ENCODE measurements at places on chromosomes 2 and 18. TPM values are rescaled to one million over a fixed set of nuclear protein-coding genes. Genes with fewer than 3 reads are reported as not detected.

DNA sequence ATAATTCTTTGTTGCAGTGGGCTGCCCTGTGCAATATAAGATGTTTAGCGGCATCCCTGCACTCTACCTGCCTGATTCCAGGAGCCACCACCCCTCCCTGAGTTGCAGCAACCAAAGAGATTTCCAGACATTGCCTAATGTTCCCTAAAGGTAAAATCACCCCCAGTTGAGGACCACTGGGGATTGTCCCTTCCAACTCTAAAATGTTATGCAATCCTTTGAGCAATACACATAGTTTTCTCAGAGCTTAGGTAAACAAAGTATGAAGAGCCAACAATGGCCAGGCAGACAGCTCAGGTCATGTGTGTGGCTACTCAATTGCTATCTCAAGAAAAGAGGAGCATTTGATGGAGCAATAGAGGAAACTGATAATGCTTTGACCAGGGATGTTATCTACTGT lies 87.0 kb downstream of the XDH start:
- DNase-seq: no peak

- DNase-seq: no peak
These were observed 2170.5 kb upstream of the PIK3C3 start for GRCh38 chr18:39784541-39784940.

FBXO48 gene
- 2.4 TPM for total RNA-seq

DNA sequence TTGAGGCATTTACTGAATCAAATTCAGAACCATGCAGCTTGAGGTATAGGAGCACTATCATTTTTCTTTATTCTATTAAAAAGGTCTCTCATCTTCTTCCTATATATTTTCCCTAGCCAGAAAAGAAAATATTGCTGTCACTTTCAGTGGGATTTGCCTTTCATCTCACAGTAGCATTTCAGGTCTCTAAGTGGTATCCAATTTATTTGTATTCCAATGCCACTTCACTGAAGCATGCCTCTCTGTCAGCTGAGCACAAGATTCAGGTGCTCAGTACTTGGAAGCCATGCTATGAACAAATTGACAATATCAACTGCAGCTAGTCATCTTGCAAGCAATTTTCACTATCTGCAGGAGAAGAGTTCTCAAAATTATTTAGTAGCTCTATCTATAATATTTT lies 457.2 kb upstream of the SLC39A10 start:
- no peak for DNase-seq

DNA sequence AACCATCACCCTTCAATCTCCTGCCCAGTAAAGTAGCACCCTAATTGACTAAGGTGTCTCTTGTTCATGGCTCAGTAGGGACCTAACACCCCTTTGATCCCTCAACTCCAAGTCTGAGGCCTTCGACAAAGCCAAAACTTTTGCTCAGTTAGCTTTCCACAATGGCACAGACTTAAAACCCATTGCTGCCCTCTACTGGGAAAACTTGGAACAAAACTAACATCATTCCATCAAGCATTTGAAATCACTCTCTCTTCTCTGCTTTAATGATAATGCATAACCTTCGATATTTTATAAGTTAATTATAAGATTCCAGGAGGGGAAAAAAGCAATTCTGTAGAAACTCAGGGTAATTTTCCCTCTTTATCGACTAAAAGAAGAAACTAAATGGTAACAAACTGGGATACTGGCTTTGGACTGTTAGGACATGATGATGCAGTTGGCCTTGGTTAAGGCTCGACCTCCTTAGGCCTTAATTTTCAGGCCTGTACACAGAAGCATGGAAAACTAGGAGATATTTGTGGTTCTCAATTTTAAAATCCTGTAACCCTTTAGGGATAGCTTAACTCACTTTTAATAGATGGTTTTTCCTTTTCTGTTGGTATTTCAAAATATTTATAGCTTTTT lies 127.8 kb downstream of the STK39 start:
- DNase-seq: peak; percentile 44

GRCh38 chr2:152055366-152056108 lies 43.3 kb downstream of the CACNB4 start:
- no peak for DNase-seq

GRCh38 chr2:129237966-129238725 lies 741.3 kb upstream of the RAB6C start:
- DNase-seq: no peak

GRCh38 chr2:63055226-63056106 lies 4.8 kb downstream of the OTX1 start:
- DNase-seq: no peak

ANKRD30B gene
- total RNA-seq: not detected

- no peak for DNase-seq
These were observed 95.8 kb downstream of the KYNU start for GRCh38 chr2:142973160-142973821.

- no peak for DNase-seq
These were observed 48.2 kb upstream of the KIDINS220 start for GRCh38 chr2:8885449-8886201.

- no peak for DNase-seq
These were observed 286.8 kb downstream of the RBM43 start for GRCh38 chr2:150974864-150975263.

GRCh38 chr2:70482401-70482800 lies 71.2 kb downstream of the TGFA start:
- no peak for DNase-seq

DNA sequence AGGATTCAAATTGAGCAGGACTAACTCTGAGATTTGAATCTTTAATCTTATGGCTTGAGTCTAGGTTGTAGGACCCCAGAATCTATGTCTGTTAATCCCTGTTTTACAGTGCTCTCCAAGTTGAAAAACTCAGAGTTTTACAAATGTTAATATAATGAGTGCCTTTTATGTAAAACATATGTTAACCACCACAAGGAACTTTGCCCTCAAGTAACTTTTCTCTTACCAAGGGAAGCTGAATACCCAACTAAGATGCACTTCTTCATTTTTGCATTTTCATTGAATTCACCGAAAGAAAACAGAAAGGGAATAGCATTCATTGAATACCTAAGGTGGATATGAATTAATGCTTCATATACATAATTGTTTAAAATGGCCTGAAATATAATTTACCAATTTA lies 338.1 kb downstream of the RPRM start:
- DNase-seq: no peak

DNA sequence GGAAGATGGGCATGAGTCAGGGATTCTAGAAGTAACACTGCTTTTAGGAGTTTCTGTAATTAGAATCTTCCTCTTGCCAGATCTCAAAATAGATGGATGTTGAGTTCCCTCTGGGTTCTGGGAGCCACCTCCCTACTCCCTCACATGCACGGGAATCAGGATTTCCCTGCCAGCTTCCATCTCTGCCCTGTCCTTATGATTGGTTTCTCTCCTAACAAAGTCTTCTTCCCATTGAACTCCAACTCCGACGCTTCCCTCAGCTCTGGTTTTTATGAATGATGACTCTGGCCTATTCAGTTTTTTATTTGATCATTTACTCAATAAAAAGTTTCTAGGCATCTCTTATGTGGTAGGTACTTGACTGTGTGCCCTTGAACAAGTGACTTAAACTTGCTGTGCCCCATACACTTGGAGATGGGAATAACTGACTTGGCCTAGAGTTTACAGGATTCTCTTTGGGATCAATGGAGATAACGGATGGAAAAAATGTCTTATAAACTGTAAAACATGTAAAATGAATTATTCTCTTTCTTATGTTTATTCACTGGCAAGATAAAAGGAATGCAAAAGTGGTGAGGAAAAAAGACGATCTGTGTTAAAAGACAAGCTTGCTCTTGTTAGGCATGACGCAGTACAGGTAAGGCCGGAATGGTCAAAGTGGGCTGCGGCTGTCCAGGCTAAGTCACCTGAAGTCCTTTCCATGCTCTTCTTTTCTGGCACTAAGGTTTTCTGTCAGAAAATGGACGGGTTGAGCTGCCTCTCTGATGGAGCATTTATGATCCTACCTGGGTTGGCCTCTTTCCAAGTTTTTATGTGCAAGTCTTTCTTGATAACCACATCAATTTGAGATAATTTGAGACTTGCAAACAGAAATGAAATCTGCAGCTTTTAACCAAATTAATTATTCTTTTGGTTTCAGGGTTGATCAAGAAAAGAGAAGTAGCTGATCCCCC lies 199.6 kb downstream of the MYCN start:
- DNase-seq: no peak

GRCh38 chr18:2905854-2906703 lies 59.3 kb downstream of the EMILIN2 start:
- DNase-seq: peak; percentile 56

DNA sequence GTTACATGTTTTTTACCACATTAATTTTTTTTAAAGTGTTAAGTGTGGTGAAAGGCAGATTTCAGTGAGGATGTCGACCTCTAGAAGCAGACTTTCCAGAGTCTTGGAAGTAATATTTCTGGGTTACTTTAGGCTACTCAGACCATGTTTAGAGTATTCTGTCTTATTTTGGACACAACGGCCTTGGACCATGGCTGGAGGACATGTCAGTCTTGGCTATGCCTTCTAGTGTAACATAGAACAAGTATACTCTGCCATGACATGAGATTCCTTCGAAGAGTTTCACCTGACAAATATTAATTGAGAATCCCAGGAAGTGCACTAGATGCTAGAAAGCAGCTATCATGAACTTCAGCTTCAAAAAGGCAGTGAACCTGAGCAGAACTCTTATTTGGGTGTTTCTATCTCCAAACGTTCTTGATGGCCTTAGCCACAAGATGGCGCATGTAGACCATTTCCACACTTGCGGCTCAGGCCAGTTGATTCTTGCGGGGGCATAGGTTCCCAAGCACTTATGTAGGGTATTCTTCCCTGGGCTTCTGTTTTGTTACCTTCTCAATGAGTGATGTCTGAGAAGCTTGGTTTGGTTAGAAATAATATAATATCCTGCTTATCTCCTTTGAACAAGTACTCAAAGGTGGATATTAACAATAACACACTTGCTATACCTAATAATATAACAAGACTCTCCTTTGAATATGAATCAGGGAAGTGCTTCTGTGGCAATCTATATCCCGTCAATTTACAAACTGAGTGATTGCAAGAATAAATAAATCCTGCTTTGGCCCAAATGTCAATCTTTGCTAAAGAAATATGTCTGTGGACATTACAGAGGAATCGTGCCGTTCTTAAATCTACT lies 62.0 kb downstream of the CACNB4 start:
- DNase-seq: peak; percentile 71

DNA sequence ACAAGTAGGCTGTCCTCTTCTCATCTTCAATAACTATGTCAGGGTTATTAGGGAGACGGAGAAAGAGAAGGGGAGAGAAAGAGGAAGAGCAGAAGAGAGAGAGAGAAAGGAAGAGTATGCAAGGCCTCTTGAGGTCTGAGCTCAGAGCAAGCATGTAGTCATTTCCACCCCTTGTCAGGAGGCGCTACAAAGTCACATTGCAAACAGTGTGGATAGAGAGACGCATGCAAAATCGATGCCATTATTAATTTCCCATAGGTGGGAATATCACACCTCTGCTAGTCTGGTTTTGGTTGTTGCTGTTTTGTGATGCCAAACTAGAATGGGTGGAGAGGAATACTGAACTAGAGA lies 24.2 kb upstream of the SERPINE2 start:
- no peak for DNase-seq

MEP1B gene
- not detected for total RNA-seq

GRCh38 chr2:64328415-64328722 lies 125.6 kb upstream of the LGALSL start:
- DNase-seq: no peak

DNA sequence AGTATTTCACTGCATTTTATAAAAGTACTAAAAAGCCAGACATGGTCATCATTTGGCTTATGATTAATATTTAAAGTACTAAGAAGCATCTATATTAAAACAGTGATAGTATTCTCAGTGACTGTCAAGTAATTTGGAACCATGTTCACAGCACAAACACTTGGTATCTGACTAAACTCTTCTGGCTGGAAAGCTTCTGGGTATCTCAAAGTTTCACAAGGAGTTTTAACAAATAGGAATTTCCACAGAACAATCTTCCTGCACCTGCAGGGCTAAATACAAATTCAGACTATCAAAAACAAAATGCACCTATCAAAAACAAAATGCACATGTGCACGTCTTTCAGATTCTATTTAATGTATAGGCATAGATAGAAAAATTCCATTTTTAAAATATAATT lies 158.8 kb downstream of the L3MBTL4 start:
- no peak for DNase-seq

DNA sequence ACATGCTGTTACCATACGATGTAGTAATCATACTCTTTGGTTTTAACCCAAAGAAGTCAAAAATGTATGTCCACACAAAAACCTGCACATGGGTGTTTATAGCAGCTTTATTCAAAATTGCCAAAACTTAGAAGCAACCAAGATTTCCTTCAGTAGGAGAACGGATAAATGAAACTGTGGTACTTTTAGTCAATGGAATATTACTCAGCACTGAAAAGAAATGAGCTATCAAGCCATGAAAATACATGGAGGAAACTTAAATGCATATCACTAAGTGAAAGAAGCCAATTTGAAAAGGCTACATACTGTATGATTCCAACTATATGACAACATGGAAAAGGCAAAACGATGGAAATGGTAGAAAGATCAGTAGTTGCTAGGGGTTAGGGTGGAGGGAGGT lies 86.6 kb downstream of the HNRNPLL start:
- DNase-seq: no peak

DNA sequence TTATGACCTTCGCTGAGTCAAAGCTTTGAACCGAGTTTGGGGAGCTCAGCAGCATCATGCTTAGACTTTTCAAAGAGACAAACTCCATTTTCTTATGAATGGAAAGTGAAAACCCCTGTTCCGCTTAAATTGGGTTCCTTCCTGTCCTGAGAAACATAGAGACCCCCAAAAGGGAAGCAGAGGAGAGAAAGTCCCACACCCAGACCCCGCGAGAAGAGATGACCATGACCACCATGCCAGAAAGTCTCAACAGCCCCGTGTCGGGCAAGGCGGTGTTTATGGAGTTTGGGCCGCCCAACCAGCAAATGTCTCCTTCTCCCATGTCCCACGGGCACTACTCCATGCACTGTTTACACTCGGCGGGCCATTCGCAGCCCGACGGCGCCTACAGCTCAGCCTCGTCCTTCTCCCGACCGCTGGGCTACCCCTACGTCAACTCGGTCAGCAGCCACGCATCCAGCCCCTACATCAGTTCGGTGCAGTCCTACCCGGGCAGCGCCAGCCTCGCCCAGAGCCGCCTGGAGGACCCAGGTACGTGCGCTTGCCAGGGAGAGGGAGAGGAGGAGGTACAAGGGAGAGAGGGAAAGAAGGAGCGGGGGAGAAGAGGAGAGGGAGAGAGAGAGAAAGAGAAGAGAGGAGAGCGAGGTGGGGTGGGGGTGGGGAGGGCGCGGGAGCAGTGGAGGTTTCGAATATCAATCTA lies at the start of gene DLX1:
Gene DLX1 (plus strand): TSS at position 48 of the 700 bp plus-strand sequence. CDS start 171 bp downstream, at position 219.
- no peak for DNase-seq

DNA sequence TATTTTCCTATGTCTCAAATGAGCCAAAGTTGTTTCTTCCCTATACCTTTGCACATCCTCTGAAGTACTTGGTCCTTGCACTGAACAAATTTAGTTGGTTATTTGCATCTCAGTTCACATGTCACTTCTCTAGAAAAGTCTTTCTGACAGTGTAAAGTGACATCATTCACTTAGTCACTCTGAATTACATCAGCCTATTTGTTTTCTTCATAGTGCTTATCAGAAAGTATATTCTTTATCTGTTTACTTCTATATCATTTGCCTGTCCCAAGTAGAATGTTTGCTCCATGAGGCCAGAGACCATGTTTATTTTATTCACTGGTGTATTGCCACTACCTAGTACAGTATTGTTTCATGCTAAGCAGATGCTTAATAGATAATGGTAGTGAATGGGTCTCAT lies 173.7 kb downstream of the HNMT start:
- DNase-seq: no peak

- DNase-seq: no peak
These were observed 47.1 kb upstream of the REL start for GRCh38 chr2:60834270-60834717.

GRCh38 chr2:238875471-238876231 lies 27.8 kb downstream of the TWIST2 start:
- DNase-seq: no peak

PLEKHH2 gene
- total RNA-seq: 0.57 TPM
